ENCODE measurements at places on chromosomes 1 and 21.

DNA sequence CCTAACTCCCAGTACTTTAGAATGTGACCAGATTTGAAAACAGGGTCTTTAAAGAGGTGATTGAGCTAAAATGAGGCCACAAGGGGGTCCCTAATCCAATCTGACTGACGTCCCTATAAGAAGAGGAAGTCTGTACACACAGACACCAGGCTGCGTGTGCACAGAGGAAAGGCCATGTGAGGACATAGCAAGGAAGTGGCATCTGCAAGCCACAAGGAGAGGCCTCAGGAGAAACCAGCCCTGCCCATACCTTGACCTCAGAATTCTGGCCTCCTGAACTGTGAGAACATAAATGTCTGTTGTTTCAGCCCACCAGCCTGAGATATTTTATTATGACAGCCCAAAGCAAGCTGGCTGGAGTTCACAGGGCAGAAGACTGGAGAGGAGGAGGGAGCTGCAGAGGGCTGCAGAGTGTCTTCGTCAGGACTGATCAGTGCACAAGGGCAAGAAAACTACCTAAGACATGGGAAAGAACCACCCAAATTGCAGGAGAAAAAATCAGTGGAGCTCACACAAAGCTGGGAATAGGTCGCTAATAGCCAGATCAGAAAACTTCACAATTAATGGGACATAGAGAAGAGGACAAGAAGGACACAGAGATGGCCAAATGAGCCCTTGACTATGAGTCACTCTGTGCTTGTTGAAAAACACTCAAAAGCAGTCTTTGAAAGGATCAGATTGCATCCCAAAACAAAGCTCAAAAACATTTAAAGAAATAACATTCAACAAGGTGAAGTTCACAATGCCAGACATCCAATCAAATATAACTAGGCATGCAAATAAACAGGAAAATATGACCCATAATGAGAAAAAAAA lies 14.1 kb upstream of the WNT9A start:
- no peak for DNase-seq

GRCh38 chr1:232405781-232406180 lies 224.2 kb downstream of the SIPA1L2 start:
- DNase-seq: no peak

GRCh38 chr1:154869351-154870114 lies 548 bp downstream of the KCNN3 start:
- peak; percentile 22 for DNase-seq

DNA sequence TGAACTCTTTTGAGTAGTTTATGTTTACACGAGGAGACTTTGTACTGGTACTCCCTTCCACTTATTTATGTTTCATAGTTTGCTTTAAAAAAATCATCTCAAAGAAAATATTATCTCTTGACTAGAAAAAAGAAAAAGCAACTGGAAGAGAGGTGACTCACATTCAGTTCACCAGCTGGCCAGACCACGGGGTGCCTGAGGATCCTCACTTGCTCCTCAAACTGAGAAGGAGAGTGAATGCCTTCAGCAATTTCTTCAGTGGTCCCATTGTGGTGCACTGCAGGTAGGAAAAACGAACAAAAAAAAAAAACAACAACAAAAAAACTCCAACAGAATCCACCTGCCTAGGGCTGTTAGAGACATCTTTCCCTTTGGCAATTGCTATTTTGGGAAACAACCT lies 102.9 kb downstream of the PTPRC start:
- DNase-seq: no peak

GRCh38 chr1:156126630-156127534 lies 12.4 kb downstream of the LMNA start:
- no peak for DNase-seq

- DNase-seq: peak; percentile 87
Measured at GRCh38 chr1:232305050-232305449, 324.9 kb downstream of the SIPA1L2 start.

- no peak for DNase-seq
Measured at GRCh38 chr1:109579491-109579890, 31.1 kb downstream of the GNAI3 start.

Data from NCI-H510A treated with DMSO at 0.1 percent for 48 hours (cell line).